ENCODE measurements at places on chromosomes 3 and 15.

GRCh38 chr3:150480877-150481276 lies 65.4 kb downstream of the SERP1 start:
- no peaks in the 10 kb centered on the region for H3K27me3 ChIP-seq
- no peak overlapping the region for H3K27ac ChIP-seq
- no peak for DNase-seq
- H3K4me1 ChIP-seq, result no peaks in the 10 kb centered on the region
- H3K36me3 ChIP-seq, result no peaks in the 10 kb centered on the region
- H3K4me3 ChIP-seq, result no peak overlapping the region

- H3K27ac ChIP-seq, result no peak overlapping the region
- H3K4me1 ChIP-seq, result no peaks in the 10 kb centered on the region
- H3K4me3 ChIP-seq, result no peak overlapping the region
- H3K36me3 ChIP-seq, result no peaks in the 10 kb centered on the region
- no peaks in the 10 kb centered on the region for H3K27me3 ChIP-seq
These were observed 393.3 kb downstream of the PLCL2 start for GRCh38 chr3:17278006-17278405.

DNA sequence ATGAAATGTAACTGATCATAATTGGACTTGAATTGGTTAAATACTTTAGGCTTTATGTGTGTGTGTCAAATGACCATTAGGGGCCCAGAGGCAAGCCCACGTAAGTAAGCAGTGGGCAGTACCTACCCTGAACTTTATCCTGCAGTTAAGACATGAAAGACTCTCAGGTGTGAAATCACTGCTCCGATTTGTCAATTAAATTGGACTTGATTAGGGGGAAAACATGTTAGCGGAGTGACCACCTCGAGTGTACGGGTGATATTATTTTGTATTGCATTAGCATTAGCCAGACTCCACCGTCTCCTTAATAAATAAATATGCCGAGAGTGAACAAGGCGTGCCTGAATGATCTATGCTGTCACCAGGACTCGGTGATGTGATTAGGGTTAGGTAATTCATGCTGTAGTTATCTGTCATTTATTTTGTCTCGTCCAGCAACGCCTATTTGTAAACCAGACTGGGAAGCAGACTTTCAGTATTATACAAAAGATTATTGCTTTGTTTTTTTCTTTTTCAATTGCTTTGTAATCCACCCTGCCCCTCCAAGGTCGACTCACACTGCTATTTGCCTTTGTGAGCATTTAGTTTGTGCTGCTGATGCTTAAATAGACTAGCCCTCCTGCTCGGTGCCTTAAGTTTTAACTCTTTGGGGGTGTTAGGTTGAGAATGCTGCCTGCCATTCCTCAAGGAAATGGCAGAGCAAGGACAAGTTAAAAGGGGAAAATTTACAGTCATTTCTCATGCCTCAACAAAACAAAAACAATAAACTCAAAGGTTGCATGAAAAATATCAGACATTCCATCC lies 1.8 kb downstream of the RBMS3 start:
- DNase-seq, result no peak
- no peak overlapping the region for H3K27ac ChIP-seq
- no peaks in the 10 kb centered on the region for H3K36me3 ChIP-seq
- no peak overlapping the region for H3K4me3 ChIP-seq
- peaks cover 14% of the 10 kb centered on the region for H3K4me1 ChIP-seq
- H3K27me3 ChIP-seq, result peaks cover 3% of the 10 kb centered on the region

DNA sequence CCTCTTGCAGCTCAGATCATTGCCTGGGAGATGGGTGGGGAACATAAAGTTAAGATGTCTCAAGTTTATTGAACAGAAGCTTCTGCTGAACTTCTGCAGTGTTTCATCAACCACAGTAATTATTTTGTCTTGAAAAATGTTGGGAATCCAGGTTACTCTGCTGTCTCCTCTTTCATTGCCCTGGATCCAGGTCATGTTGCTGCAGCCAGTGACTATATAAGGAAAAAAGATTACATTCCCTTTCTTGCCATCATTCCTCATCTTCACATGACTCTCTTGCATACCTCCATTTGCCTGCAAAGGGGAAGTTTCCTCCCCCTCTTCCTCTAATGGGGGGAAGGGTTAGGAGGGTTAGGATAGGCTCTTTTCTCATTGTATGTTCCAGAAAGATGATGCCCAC lies 15.1 kb downstream of the GMNC start:
- DNase-seq, result no peak
- no peaks in the 10 kb centered on the region for H3K27me3 ChIP-seq
- H3K27ac ChIP-seq, result no peak overlapping the region

DNA sequence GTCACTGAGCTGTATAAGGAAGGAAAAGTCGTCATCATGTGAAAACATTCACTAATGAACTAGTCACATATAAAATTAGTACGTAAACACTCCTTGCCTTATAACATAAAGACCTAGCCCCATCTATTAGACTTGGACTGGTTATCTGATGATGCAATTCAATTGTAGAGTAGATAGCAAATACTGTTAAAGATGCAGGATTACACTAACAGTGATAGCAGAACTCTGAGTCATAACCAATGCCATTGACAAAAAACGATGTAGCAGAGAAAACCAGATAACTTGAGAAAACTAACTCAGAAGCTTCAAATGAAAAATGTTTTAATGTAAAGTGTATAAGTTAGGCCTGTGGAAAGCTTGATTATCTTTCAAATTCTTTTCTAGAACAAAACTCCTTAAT lies 132.2 kb downstream of the WDR72 start:
- H3K27me3 ChIP-seq, result no peaks in the 10 kb centered on the region
- DNase-seq, result no peak
- H3K27ac ChIP-seq, result no peak overlapping the region
- no peak overlapping the region for H3K4me3 ChIP-seq

DNA sequence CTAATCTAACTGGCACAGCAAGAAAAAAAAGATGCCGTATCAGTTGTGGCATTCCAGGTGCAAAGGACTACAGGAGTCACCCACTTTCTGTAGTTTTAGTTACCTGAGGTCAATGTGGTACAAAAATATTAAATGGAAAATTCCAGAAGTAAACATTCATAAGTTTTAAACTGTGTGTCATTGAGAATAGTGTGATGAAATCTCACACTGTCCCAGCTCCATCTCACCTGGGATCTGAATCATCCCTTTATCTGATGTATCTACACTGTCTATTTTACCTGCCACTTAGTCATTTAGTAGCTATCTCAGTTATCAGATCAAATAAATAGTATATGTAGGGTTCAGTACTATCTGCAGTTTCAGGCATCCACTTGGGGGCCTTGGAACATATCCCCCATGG lies 26.7 kb downstream of the GBE1 start:
- no peaks in the 10 kb centered on the region for H3K27me3 ChIP-seq
- no peak for DNase-seq
- no peak overlapping the region for H3K4me3 ChIP-seq
